Head of caudate nucleus (tissue), 42 donors: ENCODE measurements at places on chromosomes 3 and 15.
A peak's percentile ranks its signal among the peaks of the same experiment; 100 is the strongest.

GRCh38 chr3:153889905-153890334 is 231.3 kb upstream of the ARHGEF26 start:
- DNase-seq: no peak

DNA sequence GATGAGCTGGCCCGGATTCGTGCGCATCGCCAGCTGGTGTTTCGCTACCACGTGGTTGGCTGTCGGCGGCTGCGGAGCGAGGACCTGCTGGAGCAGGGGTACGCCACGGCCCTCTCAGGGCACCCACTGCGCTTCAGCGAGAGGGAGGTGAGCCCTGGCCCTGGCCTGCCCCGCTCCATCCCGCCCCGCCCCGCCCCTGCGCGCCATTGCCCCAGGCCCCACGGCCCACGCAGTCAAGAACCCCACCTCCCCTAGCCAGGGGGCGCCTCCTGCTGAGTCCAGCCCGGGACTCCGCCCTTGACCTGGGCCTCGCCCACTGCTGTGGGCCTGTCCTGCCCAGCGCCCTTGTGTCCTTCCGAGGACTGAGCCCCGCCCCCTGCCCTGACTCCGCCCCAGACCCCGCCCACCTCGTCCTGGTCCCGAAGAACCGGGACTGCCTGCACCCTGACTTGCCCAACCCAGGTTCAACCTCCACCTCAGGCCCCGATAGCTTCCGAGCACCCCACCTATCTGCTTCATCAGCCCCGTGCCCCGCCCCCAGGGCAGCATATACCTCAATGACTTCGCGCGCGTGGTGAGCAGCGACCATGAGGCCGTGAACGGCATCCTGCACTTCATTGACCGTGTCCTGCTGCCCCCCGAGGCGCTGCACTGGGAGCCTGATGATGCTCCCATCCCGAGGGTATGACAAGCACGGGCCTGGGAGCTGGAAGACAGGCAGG is 14.8 kb downstream of the NT5DC2 start:
- no peak for DNase-seq

- no peak for DNase-seq
These were observed 1064.3 kb upstream of the EPHA6 start for GRCh38 chr3:95750097-95750496.

GRCh38 chr3:42077785-42078184 is 13.4 kb upstream of the TRAK1 start:
- DNase-seq: no peak

GRCh38 chr15:100572362-100572983 is 29.5 kb downstream of the LINS1 start:
- no peak for DNase-seq

GRCh38 chr15:69718916-69719315 is 266.3 kb downstream of the RPLP1 start:
- peak; percentile 22 for DNase-seq

GRCh38 chr3:112382543-112383160 is 49.7 kb downstream of the CD200 start:
- DNase-seq: no peak

DNA sequence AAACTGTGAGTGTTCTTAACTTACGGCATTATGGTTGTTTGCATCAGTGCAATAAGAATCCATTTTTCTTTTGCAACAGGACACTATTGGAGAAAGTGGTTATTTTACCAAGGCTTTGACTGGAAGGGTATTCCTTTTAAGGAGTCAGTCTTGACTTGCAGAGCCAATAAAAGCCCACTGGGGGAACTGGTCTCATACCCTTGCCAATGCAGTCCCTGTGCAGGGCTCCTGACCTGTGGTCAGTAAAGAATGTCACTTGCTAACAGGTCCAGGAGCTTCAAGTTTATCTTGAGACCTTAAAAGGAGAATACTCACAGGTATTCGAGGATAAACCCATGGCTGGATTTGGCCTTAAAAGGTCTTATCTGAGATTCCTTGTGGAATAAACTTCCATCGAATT is 227.8 kb upstream of the GBE1 start:
- DNase-seq: no peak
